ENCODE measurements at places on chromosomes 16 and 17.

DNA sequence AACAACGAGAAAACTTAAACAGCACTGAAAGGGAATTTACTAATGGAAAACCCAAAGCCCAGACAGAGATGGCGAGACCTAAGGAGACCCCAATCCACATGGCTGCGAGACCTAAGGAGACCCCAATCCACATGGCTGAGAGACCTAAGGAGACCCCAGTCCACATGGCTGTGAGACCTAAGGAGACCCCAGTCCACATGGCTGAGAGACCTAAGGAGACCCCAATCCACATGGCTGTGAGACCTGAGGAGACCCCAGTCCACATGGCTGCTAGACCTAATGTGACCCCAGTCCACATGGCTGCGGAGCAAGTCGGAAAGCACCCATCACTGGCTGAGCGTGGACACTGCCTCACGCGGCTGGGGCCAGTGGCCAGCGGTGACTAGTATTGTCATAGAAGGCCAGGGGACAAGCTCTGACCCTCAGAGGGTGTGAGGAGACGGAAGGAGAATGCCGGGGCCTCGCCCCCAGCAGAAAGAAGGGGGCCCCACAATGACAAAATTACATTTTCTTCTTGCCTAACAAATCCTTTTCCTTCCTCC, 241.8 kb downstream of the C16orf95 start:
- DNase-seq, result no peak

- DNase-seq, result no peak
These were observed 162.6 kb downstream of the TMEM132E start for GRCh38 chr17:34741967-34742366.

- no peak for DNase-seq
These were observed 25.3 kb upstream of the SEC14L1 start for GRCh38 chr17:77115510-77115909.

- no peak for DNase-seq
These were observed 8.5 kb downstream of the MMP28 start for GRCh38 chr17:35786941-35787432.

DNA sequence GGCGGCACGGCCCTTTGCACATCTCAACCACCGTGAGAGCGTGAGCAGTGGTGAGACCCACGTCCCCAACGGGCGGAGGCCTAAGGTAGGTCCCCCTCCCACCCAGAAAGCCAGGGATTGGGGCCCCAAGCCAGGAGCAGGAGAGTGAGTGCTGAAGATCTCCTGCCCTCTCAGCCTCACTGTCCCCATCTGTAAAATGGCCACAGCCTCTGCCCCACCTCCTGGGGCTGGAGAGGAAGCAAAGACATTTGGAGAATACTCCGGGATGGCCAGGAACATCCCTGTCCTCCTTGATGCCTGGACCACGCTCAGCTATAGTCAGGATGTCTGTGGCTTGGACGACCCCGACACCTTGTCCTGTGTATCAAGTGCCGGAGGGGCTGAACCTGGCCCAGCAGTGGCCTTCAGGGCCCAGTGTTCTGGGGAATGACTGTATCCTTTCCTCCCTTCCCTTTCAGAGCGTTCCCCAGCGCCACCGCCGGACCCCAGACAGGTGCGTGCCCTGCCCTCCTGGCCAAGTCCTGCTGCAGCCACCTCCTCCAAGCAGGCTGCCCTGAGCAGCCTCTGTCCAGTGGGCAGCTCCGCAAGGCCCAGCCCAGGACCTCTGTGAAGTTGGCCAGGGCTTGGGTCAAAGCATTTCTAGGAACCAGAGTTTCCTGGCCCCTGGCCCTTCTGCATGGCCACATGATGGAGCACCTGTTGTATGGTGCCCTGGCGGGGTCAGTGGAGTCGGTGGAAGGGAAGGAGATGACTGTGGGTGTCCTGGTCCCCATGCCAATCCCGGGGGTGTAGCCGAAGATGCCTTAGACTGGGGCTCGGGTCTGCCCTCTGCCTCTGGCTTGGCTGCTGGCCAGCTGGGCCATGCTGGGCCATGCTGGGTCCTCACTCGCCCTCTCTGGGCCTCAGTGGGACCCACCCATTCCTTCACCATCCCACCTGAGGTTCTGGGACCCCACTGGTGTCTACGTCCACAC, 38.4 kb downstream of the ADCY7 start:
- no peak for DNase-seq

GRCh38 chr17:8188263-8188839, 1.6 kb downstream of the BORCS6 start:
- DNase-seq, result no peak

DNA sequence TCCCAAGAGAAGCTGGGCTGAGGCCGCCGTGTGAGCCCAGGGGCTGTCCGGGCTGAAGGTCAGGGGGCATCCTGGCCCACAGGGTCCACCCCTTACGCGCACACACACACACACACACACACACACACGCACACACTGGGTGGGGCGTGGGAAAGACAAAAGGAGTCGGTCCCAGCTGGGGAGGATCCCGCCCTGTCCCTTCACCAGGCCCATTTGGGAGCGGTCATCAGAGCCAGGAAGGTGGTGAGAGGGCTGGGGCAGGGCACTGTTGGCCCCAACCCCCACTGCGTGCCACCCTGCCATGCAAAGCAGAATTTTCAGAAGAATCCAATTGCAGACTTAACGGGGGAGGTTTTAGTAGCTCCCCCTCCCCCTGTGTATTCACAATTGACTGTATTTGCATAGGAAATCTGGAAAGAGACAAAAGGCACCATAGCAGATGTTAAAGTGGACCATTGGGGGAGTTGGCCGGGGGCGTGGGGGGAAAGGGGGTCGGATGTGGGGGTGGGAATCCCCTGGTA, 11.3 kb upstream of the CD300A start:
- DNase-seq, result no peak

- no peak for DNase-seq
These were observed 2.3 kb upstream of the UBALD2 start for GRCh38 chr17:76262732-76263344.

GRCh38 chr17:82519971-82520903, 705 bp downstream of the FOXK2 start:
- no peak for DNase-seq

DNA sequence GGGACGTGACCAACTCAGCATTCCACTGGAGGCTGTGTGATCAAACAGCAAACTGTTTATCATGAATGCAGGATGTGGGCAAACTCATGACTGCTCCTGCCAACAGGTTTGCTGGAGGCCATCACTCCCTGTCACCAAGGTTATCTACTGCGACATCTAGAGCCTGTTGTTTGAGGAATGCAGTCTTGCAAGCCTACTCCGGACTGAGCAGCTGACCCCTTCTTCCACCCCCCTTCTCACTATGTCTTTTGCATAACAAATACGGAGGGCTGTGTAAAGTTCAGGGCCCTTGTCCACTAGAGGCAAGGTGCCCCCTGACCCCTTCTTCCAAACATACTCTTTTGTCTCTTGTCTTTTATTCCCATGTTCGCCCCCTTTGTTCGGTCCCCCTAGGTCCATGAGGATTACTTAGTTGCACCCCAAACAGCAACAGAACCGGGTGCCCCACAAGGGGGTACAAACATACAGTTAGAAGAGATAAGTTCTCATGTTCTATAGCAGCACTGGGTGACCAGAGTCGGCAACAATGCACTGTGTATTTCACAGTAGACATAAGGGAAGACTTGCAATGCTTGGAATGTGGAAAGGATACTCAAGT, 28.7 kb downstream of the MEAK7 start:
- DNase-seq, result no peak

DNA sequence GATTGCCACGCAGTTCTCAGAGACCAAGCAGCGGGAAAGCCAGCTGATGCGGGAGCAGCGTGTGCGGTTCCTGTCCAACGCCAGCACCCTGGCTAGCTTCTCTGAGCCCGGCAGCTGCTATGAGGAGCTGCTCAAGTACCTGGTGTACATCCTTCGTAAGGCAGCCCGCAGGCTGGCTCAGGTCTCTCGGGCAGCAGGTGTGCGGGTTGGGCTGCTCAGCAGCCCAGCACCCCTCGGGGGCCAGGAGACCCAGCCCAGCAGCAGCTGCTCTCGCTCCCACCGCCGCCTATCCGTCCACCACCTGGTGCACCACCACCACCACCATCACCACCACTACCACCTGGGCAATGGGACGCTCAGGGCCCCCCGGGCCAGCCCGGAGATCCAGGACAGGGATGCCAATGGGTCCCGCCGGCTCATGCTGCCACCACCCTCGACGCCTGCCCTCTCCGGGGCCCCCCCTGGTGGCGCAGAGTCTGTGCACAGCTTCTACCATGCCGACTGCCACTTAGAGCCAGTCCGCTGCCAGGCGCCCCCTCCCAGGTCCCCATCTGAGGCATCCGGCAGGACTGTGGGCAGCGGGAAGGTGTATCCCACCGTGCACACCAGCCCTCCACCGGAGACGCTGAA, 15.2 kb downstream of the CACNA1G start:
- no peak for DNase-seq

DNA sequence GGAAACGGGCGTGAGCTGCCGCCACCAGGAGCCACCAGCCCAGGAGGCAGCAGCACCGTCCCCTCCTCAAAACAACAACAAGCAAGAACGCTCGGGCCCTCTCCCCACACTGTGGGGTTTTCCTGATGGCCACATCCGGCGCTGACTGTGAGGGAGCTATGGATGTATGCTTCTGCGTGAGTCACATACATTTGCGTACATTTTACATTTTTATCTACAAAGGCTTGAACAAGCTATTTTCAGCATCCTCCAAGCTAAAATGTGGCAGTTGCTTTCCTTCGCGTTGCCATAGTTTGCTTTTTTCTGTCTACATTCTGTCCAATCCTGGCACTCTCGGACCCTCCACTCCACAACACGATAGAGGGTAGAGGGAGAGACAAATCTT, 2.0 kb upstream of the ABR start:
- no peak for DNase-seq

DNA sequence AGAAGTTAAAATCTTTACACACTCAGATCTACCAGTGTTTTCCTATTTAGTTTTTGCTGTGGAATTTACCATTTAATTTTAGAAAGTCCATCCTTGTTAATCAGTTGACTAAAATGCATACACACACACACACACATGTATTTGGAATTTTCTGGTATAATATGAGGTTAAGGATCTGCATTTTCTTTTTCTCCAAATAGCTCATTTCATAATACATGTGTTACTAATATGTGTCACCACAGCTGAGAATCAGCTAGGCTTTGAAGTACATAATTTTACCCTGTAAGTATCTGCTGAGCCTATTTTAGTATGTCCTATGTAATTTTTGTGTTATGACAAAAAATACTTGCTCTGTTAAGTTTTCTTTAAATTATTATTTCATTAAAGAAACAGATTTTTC, 143.2 kb downstream of the PHKB start:
- no peak for DNase-seq

GRCh38 chr17:56478836-56479447, 114.6 kb upstream of the NOG start:
- DNase-seq, result no peak

GRCh38 chr16:67560827-67561342, 1.4 kb upstream of the CTCF start:
- DNase-seq, result no peak

DNA sequence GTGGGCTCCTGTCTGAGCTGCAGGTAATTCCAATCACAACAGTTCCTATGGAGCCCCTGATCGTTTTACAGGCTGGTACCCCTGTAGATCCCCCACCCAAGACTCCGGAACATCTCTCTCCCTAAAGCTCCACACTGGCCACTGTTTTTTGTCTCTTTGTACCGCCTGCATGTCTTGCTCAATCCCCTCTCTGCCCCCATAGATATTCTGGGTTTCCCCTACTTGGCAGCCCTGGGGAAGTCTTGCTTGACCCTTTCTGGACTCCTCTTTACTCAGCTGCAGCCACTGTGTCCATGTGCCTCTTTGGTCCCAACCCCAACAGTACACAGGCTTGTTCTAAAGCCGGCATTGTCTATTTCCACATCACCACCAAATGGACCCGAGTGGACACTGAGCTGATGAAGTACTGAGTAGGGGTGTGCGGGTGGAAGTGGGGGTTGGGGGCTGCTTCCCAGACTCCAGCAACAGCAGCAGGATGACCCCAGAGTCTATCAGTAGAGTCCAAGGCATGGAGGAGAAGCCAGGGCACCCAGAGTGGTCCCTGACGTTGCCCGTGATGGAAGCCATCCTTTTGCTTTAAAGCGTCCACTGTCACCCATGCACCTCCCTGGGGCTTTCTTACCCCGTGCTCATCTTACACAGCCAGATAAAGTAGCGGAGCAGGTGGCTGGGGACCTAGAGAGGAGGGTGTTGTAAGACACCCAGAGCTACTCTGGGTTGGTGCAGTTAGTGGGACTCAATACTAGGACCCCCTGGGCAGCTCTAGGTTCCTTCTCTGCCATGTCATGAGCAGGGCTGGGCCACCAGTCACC, 6.4 kb downstream of the CD300LB start:
- DNase-seq, result no peak

GRCh38 chr16:4743226-4743878, 9.0 kb downstream of the DNAAF8 start:
- DNase-seq, result no peak

GRCh38 chr17:73192894-73193701, at the start of gene COG1:
TSS of gene COG1 (plus strand) at chr17:73193055. CDS start at chr17:73193070, 15 bp downstream.
- DNase-seq, result no peak

DNA sequence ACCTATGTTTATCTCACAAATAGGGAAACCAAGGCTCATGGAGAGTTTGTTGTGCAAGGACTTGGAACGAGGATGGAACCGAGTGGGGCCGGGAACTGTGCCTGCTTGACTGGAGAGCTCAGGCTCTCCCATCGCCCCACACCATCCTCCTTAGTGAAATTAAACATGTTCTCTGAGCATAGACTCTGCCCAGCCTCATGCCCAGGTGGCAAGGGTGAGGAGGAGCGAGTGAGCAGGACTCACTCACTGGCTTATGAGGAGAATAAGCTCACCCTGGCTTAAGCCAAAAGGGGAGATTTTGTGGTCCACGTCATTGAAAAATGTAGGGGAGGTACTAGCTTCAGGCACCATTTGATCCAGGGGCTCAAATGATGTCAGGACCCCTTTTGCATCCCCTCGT, 44.8 kb downstream of the NKD1 start:
- no peak for DNase-seq

DNA sequence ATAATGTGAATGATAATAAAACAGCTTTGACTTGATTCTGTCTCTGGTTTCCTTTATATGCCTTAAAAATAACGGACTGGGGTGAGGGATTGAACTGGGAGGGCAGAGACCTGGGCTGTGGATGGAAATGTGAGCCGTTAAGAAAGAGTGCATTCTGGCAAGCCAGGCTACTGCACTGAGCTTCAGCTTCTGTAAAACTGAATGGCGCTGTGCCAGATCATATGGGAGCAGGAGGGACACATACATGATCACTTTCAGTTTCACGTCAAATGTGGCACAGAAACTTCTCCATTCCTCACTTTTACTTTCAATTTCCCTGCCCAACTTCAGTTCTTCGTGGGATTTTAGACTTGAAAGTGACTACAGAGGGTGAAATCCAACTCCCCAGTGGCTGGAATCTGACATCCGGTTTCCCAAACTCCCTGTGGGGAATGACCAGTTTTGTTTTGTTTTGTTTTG, 1.1 kb downstream of the MT2A start:
- DNase-seq, result no peak

- DNase-seq, result no peak
These were observed 18.1 kb downstream of the SDK2 start for GRCh38 chr17:73625991-73626673.
